Daoy (cell line): ENCODE measurements at places on chromosomes 11 and 22.

DNA sequence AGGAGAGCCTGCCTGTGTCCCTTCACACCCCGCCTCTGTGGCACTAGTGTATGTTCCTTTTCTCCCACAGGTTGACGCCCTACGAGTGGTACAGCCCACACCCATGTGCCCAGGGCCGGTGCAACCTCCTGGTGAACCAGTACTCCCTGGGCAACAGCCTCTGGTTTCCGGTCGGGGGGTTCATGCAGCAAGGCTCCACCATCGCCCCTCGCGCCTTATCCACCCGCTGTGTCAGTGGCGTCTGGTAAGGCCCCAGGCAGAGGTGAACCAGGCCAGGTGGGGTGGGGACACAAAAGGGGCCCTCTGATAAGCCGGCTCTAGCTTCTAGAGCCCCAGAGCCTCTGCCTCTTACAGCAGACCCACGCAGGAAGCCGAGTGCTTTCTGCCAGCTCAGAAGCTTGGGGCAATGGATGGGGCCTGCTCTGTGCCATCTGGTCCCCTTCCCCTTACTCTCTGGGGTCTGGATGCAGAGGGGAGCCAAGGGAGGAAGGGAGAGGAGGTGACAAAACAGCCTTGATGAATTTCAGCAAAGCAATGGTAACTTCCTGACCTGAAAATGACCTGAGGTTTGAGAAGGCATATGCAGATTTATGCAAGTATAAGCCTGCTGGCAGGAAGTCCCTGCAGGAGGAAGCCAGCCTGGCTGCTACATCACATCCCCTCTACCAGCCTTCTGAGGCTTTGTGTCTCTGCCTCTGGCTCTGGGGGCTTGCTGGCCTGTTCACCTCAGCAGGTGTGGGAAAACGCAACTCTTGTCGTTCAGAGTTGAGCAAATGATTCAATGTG, 67.0 kb upstream of the TBCEL start:
- no peak for DNase-seq

DNA sequence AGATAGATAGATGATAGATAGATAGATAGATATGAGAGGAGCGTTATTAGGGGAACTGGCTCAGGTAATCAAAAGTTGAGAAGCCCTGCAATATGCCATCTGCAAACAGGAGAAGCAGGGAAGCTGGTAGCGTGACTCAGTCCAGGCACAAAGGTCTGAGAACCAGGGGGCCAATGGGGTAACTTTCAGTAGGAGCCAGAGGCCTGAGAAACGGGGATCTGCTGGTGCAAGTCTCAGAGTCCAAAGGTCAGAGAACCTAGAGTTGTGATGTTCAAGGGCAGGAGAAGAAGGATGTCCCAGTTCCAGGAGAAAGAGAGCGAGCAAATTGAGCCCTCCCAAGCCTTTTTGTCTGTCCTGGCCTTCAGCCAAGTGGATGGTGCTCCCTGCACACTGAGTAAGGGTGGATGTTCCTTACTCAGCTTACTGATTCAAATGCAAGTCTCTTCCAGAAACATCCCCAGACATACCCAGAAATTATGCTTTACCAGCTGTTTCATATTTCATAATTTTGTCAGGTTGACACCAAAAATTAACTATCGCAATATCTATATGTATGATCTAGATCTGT, 87.8 kb upstream of the SLC22A12 start:
- DNase-seq = no peak

DNA sequence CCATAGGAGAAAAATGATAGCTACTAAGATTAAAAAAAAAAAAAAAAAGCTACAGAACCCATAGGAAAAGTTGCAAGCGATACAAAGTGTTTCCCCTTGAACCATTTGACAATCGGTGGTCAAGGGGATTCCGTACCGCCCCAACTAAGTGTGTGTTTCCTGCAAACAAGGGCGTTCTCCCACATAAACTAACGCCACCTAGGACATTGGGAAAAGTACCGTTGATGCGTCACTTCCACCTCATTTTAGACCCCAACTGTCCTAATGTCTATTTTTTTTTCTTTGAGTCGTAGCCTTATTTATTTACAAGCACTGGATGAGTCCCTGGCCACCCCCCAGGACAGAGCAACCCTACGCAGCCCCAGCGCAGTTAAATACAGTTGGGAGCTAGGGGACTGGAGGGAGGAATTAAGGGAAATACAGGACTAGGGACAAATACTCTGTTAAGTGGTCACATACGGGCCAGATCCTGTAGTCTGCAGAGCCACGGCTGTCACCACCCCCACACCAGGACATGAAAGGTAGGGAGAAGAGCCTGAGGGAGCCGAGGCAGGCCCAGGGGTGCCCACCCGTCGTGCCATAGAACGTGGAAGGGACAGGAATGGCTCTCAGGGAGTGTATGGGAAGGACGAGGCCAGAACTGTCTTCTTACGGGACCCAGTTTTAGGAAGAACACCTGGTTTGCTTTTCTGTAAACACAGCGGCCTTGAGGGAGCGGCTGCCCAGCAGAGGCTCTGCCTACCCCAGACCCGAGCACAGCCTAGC, 19.0 kb downstream of the EIF1AD start:
- DNase-seq = no peak

DNA sequence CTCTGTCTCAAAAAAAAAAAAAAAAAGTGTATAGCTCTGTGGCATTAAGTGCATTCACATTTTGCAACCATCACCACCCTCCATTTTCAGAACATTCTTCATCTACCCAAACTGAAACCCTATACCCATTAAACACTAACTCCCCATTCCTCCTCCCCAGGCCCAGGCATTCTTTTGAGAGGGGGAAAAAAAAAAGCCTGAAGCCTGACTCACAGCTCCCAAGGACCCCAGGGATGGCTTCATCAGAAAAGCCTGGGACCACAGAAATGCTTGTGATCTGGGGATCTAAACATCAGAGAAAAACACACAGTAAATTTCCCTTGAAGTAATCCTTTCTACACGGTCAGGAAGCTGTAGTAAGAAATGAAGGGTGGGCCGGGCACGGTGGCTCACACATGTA, 10.7 kb upstream of the GTSE1 start:
- no peak for DNase-seq

GRCh38 chr11:61830237-61831105, 2.4 kb downstream of the FADS2 start:
- no peak for DNase-seq

- DNase-seq = no peak
Observed at GRCh38 chr11:24344222-24344621, 152.6 kb upstream of the LUZP2 start.

DNA sequence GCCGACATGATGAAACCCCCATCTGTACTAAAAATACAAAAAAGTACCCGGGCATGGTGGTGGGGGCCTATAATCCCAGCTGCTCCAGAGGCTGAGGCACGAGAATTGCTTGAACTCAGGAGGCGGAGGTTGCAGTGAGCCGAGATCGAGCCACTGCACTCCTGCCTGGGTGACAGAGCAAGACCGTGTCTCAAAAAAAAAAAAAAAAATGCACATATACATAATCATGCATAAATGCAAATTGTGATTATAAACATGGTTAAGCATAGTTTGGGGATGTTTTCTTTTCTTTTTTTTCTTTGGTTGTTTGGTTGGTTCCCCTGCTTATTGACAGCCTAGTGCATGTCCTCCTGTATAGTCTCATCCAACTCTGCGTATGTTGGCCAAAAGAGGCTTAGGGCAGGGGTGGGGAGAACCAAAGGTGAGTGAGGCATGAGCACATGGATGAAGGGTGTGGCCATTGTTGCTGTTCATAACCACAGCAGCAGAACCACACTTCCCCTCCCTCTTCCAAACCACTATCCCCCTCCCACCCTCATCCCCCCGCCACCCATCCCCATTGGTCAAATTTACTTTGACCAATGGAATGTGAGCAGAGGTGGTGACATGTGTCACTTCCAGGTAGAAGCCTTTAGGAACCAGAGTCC, 6.9 kb upstream of the VPS37C start:
- no peak for DNase-seq

- DNase-seq = no peak
Observed at GRCh38 chr11:132535830-132536229, 996.5 kb downstream of the OPCML start.

DNA sequence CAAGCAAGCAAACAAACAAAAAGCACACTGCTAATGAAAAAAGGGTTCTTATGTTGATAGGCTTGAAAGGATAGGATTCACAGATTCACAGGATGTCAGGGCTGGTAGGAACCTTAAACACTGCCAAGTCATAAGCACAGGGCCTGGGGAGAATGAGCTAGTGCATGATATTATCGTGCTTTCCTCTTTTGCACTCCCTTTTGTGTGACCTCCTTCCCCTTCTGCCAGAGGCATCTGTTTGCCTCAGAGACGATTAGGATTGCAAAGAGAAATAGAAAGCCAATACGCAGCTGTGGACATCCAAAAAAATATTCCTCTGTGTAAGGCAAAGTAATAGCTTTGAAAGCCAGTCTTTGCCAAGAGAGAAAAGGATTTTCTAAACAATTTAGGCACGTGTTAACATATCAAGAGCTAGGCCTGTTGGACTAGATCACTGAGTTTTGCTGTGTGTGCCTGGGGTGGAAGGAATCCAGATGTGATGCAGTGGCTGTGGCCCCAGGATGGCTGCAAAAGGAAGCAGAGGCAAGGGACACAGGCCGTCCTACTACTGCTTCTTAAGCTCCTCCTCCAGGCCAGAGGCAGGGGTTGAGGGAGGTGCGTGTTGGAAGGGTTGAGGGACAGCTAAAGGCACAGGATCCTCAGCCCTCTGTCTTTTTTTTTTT, 30.6 kb downstream of the MCHR1 start:
- no peak for DNase-seq

- no peak for DNase-seq
Observed at GRCh38 chr11:45483416-45483815, 182.0 kb downstream of the CHST1 start.

DNA sequence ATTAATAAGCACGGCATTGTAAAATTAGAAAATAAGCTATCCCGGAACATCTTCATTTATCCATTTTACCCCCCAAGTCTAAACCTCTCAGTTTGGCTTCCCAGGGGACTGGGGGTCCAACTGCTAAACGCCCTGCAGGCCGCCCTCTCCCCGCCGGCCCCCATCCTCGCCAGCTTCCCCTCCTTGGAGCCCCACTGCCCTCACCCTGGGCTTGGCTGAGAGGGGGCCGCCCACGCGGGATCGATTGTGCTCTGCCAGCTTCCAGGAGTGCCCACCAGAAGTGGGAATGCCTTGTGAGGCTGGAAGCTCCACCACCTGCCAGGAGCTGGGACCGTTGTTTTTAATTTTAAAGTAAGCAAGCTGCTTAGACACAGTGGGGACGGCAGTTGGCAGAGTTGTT, 353.5 kb downstream of the TBC1D22A start:
- DNase-seq = no peak

- no peak for DNase-seq
Observed at GRCh38 chr22:24310969-24311368, 40.3 kb downstream of the SPECC1L start.

GRCh38 chr22:47394504-47395440, 632.3 kb downstream of the TBC1D22A start:
- DNase-seq = peak; percentile 52

- DNase-seq = peak; percentile 67
Observed at GRCh38 chr11:61752117-61752924, at the start of gene MYRF. TSS of gene MYRF (plus strand) at chr11:61752636. CDS start at chr11:61752745, 109 bp downstream.

- DNase-seq = no peak
Observed at GRCh38 chr11:17738151-17738973, 3.8 kb downstream of the KCNC1 start.

- peak; percentile 71 for DNase-seq
Observed at GRCh38 chr11:47924184-47924691, 56.1 kb upstream of the PTPRJ start.

DNA sequence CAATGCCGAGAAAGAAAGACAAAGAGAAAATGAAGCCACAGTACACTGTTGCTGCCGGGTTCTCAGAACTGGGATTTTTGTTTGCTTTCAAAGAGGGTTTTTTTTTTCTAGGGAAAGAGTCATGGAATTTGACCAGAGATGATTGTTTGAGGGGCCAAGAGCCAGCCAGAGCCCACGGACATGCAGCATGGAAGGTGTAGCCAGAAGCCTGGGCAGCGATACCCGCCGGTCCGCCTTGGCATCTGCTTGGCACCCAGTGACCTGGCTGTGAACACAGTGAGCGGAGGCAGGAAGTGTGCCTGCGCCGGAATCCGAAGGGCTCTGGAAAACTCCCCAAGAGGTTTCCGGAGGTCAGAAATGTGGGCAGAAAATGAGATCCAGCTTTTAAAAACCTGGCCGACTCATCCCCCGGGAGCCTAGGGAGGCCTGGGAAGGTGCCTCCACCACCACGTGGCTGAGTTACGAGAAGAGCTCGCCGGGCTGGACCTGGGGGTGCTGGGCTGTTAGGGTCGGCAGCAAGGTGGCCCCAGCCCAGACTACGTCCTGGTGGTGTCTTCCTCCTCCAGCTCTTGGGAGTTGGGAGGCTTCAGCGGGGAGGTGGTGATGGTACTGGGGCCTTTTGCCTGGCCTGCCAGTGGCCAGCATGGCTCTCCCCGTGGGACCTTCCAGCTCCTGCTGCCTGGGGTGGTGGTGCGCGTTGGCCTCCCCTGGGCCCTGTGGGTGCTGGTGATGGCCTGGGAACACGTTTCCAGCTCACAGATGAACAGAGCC, 61.6 kb upstream of the PPARA start:
- peak; percentile 82 for DNase-seq

DNA sequence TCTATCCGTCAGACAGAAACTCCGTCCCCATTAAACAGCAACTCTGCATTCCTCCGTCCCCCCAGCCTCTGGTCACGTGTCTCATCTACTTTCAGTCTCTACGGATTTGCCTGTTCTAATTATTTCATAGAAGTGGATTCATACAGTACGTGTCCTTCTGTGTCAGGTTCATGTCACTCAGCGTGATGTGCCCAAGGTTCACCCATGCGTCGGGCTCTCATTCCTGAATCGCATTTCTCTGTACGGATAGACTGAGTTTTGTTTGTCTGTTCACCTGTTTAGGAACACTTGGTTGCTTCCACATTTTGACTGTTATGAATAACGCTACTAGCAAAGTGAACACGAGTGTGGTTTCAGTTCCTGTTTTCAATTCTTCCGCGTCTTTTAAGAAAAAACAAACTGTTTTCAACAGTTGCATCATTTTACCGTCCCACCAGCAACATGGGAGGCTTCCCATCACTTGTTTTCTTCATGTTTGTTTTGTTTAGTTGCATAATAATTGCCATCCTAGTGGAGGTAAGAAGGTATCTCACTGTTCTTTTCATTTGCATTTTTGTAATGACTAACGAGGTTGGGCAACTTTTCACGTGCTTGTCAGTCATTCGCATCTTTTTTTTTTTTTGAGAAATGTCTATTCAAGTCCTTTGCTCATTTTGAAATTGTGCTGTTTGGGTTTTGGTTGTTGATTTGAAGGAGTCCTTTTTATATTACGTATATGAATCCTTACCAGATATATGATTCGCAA, 8.9 kb upstream of the NLRP6 start:
- no peak for DNase-seq

DNA sequence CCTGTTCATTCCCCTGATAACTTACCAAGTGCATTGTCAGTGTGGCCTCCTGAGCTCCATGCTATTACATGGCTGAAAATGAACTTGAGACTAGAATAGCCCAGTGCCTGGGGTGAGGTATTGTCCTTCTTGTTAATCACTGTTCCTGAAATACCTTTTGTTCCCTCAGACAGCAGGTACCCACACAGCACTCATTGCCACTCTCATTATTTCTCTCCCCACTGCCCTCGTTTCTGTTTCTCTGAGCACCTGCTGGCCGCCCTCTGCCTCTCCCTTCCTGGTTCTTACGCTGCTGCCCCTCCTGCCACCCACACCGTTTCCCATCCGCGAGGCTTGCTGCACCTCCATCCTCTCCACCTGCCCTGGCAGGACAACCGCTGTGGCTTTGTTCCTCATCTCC, 36.9 kb upstream of the RAB1B start:
- DNase-seq = no peak

- DNase-seq = no peak
Observed at GRCh38 chr22:44108076-44108475, 72.6 kb upstream of the PARVG start.
